ENCODE measurements at places on chromosomes 3 and 15.

DNA sequence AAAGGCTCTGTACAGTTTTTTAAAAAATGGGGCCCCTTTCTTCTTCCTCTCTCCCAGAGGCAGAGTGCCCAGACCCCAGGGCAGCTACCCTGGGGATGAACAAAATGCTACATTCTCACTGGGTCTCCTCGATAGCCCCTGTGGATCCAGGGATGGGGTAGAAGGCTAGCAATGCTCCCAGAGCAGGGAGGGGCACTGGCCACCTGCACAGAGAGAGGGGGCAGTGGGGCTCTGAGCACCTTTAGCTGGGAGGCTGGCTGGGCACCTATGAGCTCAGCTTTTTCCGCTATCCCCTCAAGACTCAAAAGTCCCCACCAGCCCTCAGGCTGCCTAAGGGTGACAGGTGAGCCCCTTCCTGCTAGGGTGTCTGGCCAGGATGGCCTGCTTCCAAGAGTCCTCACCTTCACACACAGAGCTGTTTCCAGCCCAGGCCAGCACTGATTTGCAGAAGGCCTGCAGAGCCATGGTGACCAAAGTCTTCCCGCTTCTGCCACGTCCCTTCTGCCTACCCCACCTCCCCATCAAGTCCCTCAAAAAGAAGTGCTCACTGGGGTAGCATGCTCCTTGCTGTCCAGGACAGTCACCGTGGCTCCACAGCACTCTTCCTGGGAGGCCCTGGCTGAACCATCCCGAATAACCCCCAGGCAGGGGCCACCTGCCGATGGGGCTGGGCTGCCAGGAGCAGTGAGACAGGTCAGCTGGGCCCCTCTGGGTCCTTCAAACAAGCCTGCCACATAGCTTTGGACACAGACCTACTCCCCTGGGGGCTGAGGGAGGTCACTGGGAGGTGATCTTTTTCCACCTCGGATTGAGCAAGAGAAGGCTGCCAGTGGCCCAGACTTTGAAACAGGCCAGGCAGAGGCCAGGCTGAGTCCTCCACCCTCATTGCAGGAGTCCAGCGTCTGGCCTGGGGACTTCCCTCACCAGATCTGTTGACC is 20.4 kb downstream of the BMF start:
- DNase-seq, result no peak

DNA sequence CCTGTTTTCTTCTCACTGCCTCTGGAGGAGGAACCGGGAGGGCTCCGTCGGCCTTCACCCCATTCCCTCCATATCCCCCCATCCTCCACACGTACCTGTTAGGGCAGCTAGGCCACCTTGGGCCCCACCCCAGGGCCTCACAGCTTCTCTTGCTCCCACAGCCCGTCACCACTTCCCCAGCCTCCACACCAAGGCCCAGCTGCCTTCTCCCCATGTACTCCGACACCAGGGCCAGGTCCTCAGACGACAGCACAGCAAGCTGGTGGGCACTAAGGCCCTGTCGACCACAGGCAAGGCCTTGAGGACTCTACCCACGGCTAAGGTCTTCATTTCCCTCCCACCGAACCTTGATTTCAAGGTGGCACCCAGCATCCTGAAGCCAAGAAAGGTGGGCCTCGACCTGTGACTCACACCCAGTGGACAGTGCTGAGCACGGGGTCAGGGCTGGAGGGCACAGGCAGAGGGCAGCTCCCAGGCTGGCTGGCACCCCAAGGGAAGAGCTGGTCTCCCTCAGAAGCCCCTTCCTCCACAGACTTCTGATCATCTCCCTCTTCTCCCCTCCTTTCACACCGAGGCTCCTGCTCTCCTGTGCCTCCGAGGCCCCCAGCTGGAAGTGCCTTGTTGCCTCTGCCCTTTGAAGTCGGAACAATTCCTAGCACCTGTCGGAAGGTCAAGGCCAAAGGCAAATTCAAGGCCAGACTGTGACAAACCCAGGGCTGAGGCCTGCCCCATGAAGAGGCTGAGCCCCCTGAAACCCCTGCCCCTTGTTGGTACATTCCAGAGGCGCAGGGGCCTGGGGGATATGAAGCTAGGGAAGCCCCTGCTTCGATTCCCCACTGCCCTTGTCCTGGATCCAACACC is 9.1 kb downstream of the RPUSD3 start:
- no peak for DNase-seq

DNA sequence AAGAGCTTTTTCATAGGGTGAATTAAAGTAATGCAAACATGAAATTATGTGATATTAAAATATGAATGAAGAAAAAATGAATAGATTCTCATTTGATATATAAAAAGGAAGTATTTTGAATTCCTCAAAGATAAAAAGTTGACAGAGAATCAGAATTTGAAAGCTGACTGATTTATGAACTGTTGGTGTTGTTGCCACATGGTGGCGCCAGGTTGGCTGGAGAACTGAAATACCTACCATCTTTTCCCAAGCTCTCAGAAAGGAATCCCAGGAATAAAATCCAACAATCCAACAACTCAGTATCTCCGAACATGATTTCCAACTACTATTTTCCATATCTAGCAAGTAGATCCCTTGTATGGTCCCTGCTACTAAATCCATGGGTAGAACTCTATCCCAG is 3.1 kb downstream of the MYRIP start:
- no peak for DNase-seq

DNA sequence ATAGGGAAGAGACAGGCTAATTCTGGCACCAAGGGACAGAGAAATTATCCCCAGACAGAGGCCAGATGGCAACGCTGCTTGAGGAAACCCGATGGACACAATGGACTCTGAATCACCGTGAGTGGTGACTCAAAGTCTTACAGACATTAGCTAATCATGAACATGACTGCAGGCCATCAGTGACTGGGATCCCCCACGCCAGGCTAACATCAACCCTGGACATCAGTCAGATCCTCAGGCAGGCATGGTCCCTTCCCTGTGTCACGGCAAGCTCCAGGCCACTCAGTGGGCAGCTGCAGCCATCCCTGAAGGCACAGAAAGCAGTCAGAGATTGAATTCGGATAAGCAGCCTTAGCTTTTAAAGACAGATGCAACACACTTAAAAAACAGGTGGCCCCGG is 23.8 kb upstream of the OXTR start:
- DNase-seq, result no peak

- DNase-seq, result peak; percentile 38
Observed at GRCh38 chr3:143970773-143971358, 757 bp upstream of the DIPK2A start.

- no peak for DNase-seq
Observed at GRCh38 chr3:189781415-189781814, 150.2 kb downstream of the TP63 start.

DNA sequence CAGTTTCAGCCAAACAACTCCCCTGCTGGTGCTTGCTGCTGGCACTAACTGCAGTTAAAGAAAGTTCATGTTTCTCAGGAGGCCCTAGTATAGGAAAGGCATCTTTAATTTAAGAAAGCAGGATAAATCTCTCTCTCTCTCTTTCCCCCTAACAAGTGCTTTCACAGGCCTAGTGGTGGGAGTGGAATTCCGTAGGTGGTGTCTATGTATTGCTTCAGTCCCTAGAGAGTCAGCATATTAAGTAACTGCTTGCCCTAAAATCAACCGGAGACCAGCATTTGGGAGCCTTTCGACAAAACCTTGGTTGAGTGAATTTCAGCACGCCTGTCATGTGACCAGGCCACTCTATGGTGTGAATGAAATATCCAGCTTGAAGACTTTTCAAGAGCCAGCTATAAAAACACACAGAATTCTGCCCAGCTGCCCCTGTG is 169.2 kb upstream of the TGFBR2 start:
- no peak for DNase-seq

DNA sequence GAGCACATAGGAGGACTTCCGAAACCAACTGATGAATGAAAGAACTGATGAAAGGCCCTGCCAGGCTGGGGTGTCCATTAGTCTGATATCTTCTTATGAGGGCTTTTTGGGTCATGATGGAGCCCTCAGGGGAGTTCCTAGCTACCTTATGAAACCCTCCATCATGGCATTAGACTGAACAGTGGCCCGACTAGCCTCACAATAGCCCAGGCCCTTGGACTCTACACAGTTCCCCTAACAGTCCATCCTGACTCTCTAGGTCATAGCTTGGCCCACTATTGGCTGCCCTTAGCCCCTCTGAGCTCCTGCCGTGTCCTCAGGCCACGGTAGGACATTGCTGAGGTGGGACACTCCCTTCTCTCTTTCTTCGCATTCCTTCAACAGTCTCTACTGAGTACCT is 365.9 kb downstream of the CACNA2D3 start:
- no peak for DNase-seq

DNA sequence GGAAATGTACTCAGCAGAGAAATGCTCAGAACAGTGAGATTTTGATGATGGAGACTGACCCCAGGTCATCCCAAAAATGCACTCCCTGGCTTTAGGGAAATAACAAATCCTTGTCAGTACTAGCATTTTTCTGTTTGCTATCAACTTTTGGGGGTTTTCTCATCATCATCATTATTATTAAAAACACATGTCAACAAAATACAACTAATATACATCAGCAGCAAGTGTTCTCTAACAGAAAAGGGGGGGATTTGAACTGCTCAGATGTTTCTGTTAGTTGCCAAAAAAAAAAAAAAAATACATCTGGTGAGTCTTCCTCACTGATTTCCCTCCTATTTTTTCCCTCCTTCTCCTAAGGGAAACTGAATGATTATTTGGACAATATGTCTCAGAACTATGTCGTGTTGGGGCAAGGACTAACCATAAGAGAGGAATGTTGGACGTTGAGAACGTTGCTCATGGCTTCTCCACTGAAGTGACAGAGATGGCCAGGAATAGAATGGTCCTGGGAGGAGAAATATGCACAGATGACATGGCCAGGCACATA is 230.0 kb upstream of the MCTP2 start:
- DNase-seq, result no peak

DNA sequence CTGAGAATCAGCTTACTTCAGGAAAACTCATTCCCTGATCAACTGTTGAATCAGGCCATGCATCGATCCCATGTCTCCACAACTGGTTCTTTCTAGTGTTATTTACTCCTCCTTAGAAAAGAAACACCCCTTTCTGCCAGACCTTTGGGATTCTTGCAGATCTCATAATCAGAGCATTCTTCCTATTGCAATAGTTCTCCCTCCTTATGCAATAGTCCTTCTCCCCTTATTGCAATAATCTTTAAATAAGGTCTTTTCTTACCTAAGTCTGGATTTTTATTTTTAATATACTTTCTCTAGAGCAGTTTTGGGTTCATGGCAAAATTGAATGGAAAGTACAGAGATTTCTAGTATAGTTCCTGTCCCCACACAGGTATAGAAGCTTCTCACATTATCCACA is 141.9 kb upstream of the SGO1 start:
- no peak for DNase-seq

DNA sequence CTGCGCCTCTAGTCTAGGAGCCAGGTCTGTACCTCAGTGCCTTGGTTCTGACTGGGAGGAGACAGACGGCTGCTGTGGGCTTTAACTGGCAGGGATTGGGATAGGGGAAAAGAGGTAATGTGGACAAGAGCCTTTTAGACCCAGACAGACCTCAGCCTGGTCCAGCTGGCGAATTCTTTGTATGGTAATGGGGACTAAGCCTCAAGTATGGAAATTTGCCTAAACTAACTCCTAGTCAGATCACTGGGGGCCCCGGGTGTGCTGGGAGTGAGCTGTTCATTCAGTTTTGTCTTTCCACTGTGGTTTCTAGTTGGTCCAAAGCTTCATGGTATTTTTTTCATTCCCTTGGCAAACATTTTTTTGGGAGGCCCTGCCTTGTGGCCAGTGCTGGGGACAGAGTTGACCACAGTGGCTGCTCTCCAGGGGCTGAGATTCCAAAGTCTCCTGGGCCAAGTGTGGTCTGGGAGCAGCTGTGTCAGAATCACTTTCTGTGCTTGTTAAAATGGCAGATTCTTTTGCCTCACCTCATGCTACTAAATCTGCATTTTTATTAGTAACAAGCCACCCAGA is 261.4 kb upstream of the C2CD4B start:
- DNase-seq, result no peak

- DNase-seq, result no peak
Observed at GRCh38 chr3:144437989-144438388, 466.4 kb downstream of the DIPK2A start.

- DNase-seq, result no peak
Observed at GRCh38 chr3:114846779-114847178, 300.3 kb downstream of the ZBTB20 start.

DNA sequence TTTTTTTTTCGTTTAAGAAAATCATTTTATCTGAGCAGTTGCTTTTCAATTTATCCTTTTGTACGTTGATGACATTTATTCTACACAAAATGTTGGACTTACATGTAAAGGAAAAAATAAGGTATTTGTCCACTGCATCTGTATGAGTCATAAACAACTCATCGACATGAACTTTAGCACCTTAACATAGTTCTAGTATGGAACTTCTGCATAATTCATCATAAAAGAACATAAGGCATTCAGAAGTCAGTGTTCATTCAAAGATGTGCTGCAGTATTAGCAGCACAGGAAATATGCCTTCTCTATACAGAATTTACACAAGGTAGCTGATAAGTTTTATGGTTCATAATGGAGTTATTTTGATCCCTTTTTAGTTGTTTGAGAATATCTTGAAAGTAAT is 801.6 kb downstream of the CADM2 start:
- DNase-seq, result no peak
